ENCODE measurements at places on chromosomes 1 and 21.

GRCh38 chr1:10456661-10457060, 6.8 kb downstream of the CORT start:
- no peak for DNase-seq

- DNase-seq = peak; percentile 39
These were observed 618 bp downstream of the HNRNPR start for GRCh38 chr1:23343221-23344110.

- DNase-seq = no peak
These were observed 97.9 kb upstream of the RGS1 start for GRCh38 chr1:192477630-192478029.

DNA sequence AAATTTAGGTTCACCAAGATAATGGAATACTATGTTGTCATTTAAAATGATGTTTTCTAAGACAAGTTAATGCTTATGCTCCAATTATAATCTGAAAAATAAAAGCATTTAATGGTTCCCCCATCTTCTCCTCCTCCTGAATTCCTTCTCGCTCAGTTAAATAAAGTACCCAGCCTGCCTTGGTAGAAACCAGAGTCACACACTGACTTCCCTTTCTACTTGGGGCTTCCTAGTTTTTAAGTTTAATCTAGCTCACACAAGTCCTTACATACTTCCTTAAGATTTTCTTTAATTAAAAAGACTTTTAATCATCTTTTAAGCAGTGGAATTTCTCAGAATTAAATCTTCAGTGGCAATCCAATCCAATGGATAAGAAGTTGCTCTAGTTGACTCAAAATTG, 32.9 kb downstream of the CD58 start:
- DNase-seq = no peak

GRCh38 chr1:30754684-30755171, 2.8 kb downstream of the LAPTM5 start:
- no peak for DNase-seq
